ENCODE measurements at places on chromosomes 7 and 10. TPM values are rescaled to one million over a fixed set of nuclear protein-coding genes. Genes with fewer than 3 reads are reported as not detected.

DNA sequence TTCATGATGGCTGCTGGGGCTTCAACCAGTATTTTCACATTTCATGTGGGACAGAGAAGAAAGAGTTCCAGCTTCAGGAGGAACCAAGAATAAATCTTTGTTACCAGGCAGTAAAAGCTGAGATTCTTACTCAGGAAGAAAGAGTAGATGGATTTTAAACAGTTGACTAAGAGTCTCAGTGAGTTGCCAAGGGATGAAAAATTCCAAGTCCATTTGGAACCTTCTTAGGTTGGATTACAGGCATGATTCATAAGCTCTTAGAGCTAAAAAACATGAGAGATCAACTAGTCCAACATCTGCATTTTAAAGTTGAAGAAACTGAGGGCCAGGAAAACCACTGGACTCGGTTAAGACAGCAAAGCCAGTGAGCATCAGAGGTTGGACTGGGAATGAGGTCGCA, 148.6 kb downstream of the NEBL start:
- DNase-seq = no peak

GRCh38 chr7:139186146-139186545, 44.9 kb upstream of the UBN2 start:
- DNase-seq = no peak

- DNase-seq = no peak
Measured at GRCh38 chr7:113404245-113404644, 285.9 kb upstream of the SMIM30 start.

DNA sequence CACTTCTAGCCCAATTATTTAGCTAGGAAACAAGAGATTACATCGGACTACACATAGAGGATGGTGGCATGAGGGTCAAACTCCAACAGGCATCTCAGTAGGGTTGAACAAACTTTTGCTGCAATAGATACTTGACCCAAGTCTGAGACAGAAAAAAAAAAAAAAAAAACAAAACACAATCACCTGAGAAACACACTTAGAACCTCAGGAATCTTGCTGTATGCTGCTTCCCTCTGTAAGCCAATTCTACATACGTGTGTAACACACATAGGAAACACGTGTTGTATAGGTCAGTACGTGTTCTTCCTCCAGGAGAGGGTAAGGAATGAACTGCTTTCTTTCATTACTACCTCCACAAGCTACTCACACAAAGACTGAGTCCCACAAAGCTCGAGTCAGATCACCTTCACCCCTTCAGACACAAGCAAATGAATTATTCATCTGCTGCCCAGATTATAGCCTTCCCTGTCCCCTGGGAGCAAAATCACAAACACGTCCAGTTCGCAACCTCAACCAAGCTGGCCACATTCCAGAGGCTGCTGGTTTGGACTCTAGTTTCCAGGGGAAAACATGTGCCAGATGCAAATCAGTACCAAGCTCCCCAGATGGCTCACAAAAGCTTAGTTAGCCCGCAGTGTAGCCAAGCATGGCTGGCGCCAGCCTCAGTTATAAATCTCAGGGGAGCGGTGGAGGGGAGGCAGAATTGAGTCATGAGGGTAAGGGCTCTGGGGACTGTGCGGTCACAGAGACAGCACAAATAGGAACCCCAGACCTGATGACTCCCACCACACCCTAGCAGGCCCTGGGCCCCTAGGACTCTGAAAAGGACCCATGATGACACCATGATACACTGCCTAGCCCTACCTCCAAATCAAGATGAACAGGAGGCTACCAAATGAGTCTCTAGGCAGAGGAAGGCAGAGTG, 15.1 kb downstream of the PSAP start:
- DNase-seq = peak; percentile 67

DNA sequence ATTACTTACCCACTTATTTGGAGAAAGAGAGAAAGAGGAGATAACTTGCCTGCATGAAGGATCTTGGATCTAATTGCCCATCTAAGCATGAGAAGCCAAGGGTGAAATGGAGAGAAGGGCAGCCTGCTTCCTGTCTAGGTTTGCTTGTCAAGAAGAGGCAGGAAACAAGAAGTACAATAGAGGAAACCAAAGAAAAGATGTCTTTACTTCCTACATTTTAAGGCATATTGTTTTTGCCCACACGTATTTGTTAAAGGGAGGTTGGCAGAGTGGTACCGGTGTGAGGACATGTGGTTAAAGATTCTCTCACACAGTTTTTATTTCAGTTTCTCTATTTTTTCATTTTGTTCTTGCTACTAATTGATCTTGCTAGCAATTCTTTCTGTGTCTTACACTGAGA, 6.0 kb upstream of the TAS2R38 start:
- DNase-seq = no peak

DNA sequence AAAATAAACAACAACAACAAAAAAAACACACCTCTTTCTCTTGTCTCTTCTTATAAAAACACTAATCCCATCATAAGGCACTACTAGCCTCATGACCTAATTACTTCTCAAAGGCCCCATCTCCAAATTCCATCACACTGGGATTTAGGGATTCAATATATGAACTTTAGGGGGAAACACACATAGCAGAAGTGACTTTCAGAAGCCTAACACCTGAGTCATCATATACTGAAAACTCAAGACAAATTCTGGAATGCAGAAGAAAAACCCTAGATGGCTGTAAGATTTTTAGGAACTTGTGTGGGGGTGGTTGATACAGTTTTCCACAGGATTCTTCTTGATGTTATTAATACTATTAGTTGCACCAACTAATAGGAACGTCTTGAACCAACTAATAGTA, 33.7 kb upstream of the CSTF2T start:
- DNase-seq = no peak

DNA sequence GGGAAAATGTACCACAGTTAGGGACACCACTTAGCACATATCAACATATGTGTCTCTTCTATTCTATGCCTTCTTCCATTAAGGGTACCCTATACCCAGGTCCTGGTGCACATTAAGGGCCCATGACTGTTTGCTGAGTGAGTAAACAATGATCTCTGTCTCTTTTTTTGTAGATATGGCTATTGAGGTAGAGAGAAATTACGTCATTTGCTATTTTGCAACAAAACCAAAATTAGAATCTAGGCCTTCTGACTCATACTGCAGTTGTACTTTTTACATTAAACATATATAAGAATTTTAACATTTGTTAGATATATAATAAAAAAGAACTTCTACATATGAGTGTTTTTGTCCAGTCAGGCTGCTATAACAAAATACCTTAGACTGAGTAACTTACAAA, 683.2 kb upstream of the LRRN3 start:
- DNase-seq = no peak

DNA sequence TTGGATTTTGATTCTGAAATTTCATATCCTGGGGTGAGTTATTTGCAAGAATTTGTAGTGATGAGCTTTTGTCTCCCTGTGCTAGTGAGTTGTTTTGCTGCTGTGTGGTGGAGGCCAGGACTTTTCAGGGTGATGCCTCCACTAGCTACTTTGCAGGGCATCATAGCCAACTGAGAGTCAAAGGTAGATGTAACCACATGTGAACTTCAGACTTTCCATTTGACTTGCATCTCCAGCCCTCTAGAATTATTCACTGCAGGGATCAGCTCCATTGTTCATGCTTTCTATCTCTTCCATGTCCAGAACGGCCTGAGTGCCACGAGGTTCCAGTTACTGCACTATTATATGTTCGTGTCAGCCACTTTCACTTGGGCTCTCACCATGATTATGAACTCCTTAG, 534.3 kb downstream of the GRM8 start:
- DNase-seq = no peak

- no peak for DNase-seq
Measured at GRCh38 chr7:125195156-125195555, 265.5 kb upstream of the POT1 start.

DNA sequence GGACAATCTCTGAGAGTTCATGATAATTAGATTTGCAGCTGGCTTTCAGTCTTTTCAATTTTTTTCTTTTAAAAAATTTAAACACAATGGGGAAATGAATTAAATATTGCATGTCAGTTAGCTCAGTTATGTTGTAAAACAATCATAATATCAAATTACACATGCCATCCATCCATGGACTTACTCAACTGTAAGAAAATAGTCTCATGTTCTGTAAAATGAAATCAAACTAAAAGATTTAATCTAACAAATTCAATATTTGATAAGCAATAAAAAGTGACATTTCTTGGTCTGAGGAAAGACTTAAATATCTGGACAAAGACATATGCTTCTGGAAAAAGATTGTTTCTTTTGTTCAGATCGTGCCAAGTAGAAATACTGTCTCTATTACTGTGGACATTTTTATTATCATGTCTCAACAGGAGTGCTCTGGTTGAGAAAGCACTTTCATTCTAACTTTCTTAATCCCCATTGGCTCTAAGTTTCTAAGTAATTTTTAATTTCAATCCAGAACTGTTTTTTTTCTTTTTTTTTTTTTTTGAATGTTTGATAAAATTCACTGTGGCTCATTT, 179.2 kb upstream of the FAM3C start:
- DNase-seq = no peak

GRCh38 chr10:91487911-91488582, 77.9 kb downstream of the HECTD2 start:
- DNase-seq = no peak

GRCh38 chr10:99537989-99538917, 5.5 kb downstream of the NKX2-3 start:
- DNase-seq = no peak

DNA sequence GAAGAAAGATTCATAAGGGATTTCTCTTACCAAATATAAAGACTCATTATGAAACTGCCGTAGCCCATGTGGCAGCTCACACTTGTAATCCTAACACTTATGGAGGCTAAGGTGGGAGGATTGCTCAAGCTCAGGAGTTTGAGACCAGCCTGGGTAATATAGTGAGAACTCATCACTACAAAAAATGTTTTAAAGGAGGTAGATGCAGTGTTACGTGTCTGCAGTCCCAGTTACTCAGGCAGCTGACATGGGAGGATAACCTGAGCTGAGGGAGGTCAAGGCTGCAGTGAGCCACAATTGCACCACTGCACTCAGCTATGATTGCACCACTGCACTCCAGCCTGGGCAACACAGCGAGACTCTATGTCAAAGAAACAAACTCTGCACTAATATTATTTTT, 18.1 kb upstream of the DNA2 start:
- no peak for DNase-seq

- no peak for DNase-seq
Measured at GRCh38 chr7:122919643-122920181, 33.5 kb upstream of the CADPS2 start.

DNA sequence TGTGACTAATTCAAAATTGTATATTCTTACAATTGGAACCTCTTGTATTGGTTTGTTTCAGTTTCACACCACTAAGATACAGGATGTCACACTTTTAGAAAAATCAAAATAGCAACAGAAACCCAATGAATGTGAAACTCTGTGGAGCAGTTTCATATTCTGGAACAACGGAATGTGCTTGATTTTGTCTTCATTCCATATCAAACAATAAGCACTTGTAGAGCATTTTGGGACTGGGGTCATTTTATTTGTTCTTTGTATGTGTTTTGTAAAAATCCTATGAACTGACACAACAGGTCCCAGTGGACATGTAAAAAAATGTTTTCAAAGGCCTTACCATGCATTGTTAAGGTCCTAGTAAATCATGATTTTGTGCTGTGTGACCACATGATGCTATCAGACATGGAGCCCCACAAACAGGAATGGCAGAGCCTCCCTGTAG, 123.1 kb downstream of the DKK1 start:
- no peak for DNase-seq

DNA sequence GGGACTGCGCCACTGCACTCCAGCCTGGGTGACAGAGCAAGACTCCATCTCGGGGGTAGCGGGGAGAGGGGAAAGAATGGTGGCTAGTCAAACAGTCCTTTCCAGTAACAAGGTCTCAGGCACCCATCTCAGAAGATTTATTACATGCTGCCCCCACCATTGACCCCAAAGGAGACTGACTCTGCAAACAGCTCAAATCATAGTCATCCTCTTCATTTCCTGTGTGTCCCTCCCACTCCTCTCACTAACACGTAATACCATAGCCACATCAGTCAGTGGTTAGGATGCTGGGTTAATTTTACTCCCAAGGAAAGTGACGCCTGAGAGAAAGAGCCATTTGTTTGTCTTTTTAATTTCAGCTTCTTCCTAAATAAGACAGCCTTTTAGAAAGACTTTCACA, 56.6 kb upstream of the BET1 start:
- DNase-seq = no peak

- no peak for DNase-seq
Measured at GRCh38 chr7:94602181-94602580, 53.8 kb downstream of the SGCE start.

The CNPY1 gene
- polyA plus RNA-seq = not detected

The TEX36 gene
- polyA plus RNA-seq = 0.11 TPM

The UCN3 gene
- polyA plus RNA-seq = not detected

The SSC4D gene
- polyA plus RNA-seq = 0.92 TPM

The TMEM176B gene
- not detected for polyA plus RNA-seq

The PPP1R17 gene
- polyA plus RNA-seq = not detected

The ADRA2A gene
- 0.25 TPM for polyA plus RNA-seq

The CADPS2 gene
- polyA plus RNA-seq = 0.38 TPM
